GM23338 (cell line): ENCODE measurements at places on chromosomes 3 and 15. TPM values are rescaled to one million over a fixed set of nuclear protein-coding genes. Genes with fewer than 3 reads are reported as not detected.

The ARGFX gene
- not detected in 2 replicates for polyA plus RNA-seq

The BLOC1S6 gene
- 17.5 and 20.9 TPM in 2 replicates for polyA plus RNA-seq

The HYAL3 gene
- polyA plus RNA-seq = 2.4 and 3.7 TPM in 2 replicates

The NAALADL2 gene
- 1.2 and 1.6 TPM in 2 replicates for polyA plus RNA-seq

DNA sequence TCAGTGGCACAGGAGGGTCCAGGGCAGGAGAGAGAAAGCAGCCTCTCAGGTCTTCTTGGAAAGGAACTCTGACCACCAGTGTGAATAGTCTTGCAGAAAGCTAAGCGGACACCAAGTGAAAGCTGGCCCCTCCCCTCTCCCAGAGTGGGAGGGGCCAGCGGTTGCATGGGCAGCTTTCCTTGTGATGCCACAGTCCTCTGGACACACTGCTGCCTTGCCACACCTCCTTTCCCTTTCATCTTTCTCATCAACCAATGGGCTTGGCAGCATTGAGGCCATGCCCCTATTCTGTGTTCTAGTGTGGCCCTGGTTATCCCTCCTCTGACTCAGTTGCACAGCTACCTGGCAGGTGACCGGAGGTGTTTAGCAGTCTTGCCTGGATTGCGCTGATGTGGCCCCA, 49.7 kb upstream of the GOLGA6B start:
- DNase-seq = peak; percentile 83

DNA sequence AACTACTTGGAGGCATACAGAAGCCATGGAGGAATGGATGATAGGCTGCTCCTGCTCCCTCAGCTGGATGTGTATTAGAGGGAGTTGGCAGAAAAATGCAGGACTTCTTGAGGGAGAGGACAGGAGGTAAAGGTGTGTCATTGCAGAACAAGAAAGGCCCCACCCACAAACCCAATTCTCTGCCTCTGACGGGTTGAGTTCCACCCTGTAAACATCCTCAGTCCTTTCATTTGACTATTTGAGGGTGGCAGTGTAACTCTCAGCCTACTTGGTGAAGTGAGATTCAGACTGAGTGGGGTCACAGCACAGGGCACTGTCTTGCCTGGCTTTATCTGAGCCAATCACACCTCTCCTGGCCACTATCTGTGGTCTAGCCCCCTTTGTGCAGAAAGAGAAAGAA, at the start of gene TPRG1:
TSS of gene TPRG1 (plus strand) at position 265 of the 400 bp plus-strand sequence. CDS start 35,414 bp downstream, outside the sequence.
- DNase-seq = peak; percentile 1

- no peak for DNase-seq
These were observed 23.1 kb downstream of the B3GALNT1 start for GRCh38 chr3:161082063-161082462.

DNA sequence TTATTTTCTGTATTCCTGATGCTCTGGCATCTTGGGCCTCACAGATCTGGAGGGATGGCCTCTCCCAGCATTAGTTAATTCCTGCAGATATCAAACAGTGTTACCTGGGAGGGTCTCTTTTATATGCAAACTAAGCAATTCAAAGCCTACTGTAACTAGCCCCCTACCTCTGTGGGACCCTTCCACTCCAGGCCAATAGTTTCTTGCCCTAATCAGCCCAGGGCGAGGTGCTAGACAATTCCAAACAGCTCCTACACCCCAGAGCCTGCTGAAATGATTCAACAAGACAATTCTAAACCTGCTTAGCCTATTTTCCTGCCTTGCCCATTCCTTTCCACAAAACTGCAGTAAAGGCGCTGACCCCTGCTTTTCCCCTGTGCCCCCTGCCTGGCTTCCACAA, 106.6 kb upstream of the IGSF10 start:
- DNase-seq = peak; percentile 21
